ENCODE measurements at places on chromosomes 7 and 10.
A peak's percentile ranks its signal among the peaks of the same experiment; 100 is the strongest.

DNA sequence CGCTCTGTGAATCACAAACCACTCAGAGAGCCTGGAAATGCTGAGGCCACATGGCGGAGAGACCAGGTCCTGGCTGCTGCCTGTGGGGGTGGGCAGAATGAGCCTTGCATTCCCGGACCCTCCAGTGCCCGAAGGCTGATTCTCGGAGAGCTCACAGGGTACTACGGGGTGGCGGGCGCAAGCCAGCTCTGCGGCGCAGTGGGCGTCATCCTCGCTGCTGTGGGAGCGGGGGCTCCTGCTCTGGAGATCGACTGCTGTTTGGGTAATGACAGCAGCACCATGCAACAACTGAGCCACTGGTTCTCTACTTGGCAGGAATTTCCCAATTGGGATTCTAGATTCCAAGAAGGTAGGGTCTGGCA is 108.0 kb downstream of the PTPRN2 start:
- DNase-seq: no peak

- no peak for DNase-seq
These were observed 78.7 kb upstream of the MKLN1 start for GRCh38 chr7:131249003-131249402.

GRCh38 chr7:155104913-155105312 is 34.8 kb downstream of the HTR5A start:
- DNase-seq: no peak

DNA sequence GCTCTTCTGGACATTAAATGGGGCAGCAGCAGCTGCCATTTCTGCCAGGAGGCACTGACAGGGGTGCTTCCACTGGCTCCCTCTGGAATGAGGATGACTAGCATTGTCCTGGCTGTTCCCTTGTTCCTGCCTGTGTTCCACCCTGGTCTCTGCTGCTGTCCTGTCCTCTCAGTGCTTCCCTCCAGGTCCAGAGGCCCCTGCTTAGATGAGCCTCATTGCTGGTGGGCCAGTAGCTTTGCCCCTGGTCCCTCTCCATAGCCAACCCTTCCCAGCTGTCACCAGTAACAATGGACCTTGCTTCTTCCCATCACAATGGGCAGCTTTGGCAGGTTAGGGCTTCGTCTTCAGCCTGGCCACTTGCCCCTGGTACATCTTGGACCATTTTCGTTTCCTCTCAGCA is 561.1 kb downstream of the TCERG1L start:
- no peak for DNase-seq

DNA sequence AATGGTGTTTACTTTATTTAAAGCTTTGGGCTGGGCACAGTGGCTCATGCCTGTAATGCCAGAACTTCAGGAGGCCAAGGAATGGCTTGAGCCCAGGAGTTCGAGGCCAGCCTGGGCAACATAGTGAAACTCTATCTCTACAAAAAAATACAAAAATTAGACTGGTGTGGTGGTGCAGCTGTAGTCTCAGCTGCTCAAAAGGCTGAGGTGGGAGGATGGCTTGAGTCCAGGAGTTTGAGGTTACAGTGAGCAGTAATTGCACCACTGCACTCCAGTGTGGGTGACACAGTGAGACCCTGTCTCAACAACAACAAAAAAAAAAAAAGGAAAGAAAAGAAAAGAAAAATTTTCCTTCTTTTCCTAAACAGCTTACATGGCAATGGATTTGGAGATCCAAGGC is 22.0 kb downstream of the SLC16A9 start:
- DNase-seq: no peak

DNA sequence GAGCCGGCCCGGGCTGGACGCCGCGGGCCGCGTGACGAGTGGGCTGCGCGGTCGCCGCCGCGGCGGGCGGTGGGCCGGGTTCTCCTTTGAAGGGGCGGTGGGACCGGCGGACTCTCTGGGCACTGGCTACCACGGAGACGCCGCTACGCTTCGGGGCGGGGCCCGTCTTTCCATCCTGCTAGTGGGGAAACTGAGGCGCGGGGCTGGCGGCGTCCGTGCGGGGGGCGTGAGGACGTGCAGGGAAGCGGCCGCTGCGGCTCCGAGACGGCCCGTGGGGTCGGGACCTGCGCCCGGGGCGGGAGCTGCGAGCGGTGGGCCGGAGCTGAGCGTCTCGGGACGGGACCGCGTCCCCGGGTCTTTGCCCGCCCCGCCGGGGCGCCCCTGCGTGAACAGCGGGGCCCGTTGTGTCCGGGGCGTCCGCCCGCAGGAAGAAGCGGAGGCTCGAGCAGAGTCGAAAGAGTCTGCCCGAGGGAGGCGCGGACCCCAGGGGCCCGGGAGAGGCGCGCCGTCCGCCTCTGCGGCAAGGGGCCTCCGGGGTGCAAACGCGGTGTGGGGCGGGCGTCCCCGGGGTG is 548 bp upstream of the BNIP3 start:
- DNase-seq: peak; percentile 13

DNA sequence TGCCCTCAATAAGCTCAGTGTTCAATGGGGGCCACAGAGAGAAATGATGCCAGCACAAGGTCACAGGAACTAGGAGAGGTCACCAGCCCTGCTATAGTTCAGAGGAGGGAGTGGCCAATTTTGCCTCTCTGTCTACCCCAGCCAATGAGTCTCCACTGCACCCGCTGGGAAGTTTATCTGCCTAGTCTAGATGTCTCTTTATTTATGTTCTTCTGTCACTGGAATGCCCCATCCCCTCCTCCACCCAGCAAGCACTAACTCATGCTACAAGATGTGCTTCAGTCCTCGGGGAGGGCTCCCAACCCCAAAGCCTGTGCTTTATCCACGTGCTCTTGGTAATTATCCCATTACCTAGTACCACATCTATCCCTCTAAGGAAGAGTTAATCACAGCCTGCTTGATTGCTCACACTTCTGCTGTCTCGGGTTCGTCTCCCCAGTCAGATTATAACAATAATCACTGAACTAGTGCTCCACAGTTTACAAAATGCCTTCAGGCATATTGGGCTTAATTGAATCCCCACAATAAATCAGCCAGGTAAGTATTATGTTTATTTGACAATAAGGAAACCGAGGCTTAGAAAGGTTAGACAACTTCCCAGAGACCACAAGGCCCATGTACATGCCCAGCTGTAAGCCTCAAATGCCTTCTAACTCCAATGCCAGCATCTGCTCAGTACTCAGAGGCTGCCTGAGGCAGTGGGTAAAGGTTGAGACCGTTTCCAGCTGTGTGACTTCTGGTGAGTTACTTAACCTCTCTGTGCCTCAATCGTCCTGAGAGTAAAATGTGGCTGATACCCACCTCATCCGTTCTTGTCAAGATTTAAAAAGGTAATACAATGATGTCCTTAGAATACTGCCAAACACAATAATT is 3.9 kb downstream of the HIP1 start:
- no peak for DNase-seq

GRCh38 chr7:111009526-111010040 is 81.3 kb upstream of the LRRN3 start:
- no peak for DNase-seq

DNA sequence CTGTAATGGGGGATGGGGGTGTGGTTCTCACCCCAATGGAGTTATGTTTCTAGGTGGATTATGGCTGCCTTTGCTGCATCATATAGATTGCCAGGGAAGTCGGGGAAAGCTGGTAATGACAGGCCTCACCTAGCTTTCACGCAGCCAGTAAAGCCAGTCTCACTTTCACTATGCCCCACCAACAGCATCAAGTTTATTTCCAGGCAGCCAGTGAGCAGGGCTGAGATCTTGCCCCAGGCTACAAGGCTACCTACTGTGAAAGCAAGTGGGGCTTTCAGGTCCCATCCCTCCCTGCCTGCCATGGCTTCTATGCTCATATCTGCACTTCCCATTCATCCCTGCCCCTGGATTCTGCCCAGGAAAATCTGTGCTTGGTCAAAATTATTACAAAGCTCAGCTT is 61.7 kb upstream of the NXPH1 start:
- peak; percentile 40 for DNase-seq

- DNase-seq: no peak
These were observed 86.6 kb downstream of the BUB3 start for GRCh38 chr10:123240776-123241175.

DNA sequence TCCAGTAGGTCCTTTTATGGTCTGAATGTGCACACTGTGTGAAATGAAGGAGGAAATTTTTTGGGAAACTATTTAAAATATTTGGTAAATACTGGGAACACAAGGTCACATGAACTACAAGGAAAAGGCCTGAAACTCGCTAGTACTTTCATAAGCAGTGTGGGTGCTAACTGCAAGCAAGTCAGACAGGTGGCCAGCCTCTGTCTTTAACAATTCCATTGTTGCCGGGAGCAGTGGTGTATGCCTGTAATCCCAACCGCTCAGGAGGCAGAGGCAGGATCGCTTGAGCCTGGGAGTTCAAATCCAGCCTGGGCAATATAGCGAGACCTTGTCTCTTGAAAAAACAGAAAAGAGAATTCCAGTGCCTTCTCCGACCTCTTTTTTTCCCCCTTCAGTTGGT is 37.5 kb downstream of the SMURF1 start:
- DNase-seq: no peak

DNA sequence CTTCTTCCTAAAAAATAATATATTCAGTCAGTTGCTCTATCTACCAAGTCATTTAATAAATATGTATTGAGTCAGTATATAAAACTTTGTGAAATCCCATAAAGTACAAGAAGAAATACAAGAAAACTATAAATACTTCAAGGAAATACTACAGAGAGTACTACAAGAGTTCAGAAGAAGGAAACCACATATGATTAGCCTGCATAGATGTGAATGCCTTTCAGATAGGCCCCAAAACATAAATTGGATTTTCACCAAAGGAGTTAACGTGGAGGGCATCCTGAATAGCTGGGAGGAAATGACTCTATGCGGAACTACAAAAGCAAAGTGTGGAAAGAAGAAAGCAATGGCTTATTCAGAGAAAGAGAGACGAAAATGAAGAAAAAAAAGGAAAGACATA is 120.1 kb downstream of the LRRN3 start:
- no peak for DNase-seq

- DNase-seq: no peak
These were observed 45.2 kb downstream of the EZH2 start for GRCh38 chr7:148838905-148839304.

DNA sequence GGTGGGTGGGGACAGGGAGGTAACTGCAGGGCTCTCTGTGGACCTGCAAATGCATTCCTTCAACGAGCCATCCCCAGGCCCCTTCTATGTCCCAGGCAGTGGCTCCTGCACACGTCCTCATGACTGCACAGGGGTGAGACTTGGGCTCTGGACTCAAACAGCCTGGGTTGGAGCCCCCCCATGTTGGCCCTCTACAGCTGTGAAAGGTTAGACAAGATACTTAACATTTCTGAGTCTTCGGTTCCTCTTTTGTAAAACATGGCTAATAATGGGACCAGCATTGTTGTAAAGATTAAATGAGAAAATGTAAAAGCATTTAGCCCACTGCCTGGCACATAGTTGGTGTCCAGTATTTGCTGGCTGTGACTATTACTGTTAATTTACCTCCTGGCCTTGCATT is 41.8 kb downstream of the CHST3 start:
- DNase-seq: no peak

GRCh38 chr10:13453896-13454295 is 74.9 kb downstream of the BEND7 start:
- DNase-seq: no peak

GRCh38 chr10:117002206-117002605 is 2.8 kb downstream of the SHTN1 start:
- DNase-seq: no peak

- no peak for DNase-seq
These were observed 73.4 kb upstream of the BTBD16 start for GRCh38 chr10:122197611-122198222.

DNA sequence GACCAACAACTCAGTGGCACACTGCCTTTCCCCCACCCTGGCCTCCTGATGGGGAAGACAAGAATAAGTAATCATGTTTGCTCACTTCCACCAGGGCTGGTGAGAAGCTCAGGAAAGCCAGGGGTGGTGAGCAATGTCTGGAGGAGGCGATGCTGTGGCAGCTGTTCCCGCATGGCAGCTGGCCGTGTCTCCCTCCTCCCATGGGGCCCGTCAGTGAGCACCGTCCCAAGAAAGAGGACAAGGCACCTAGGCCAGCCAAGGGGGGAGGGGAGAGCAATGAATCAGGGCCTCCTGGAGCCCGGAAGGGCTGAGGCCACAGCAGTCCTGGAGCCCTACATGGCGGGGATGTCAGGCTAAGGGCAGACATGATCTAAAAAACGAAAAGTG is 69.2 kb upstream of the INSIG1 start:
- no peak for DNase-seq

- no peak for DNase-seq
These were observed 197.3 kb downstream of the PHF14 start for GRCh38 chr7:11170863-11171568.

DNA sequence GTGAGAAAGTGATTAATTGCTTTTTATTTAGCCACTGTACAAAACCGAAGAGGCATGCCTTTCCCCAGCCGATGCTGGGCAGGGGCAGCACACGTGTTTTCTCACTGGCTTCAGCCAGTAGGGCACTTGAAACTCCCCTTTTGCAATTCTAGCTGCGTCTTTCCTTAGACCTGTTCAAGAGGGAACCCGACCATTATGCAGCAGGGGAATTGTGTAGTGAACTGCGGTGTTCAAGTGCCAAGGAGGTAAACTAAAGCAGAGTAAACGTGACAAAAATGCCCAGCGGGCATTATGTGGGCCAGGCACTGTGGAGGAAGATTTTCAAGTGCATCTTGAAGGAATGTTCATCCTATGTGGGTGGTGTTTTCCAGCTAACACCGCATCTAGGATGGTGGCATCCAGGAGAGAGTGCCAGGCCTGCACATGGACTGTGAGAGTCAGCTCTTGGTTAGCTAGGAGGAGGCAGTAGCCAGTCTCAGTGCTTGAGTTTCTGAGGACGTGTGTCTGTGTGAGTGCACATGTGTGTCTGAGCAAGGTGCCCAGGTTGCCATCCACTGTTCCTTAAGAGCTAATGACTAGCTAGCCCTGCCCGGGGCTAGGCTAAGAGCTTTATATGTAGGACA is 3.3 kb downstream of the WIPF3 start:
- no peak for DNase-seq
